Stimulated activated CD8-positive, alpha-beta memory T cell treated with anti-CD3 and anti-CD28 coated beads, Interleukin-4, amount 100 ng/mL, for 48 hours (primary cell): ENCODE measurements at places on chromosomes 16 and 17.
A peak's percentile ranks its signal among the peaks of the same experiment; 100 is the strongest.

- DNase-seq: no peak
Measured at GRCh38 chr17:77564278-77564920, 394.1 kb upstream of the TNRC6C start.

- DNase-seq: no peak
Measured at GRCh38 chr17:77894126-77894956, 64.2 kb upstream of the TNRC6C start.

DNA sequence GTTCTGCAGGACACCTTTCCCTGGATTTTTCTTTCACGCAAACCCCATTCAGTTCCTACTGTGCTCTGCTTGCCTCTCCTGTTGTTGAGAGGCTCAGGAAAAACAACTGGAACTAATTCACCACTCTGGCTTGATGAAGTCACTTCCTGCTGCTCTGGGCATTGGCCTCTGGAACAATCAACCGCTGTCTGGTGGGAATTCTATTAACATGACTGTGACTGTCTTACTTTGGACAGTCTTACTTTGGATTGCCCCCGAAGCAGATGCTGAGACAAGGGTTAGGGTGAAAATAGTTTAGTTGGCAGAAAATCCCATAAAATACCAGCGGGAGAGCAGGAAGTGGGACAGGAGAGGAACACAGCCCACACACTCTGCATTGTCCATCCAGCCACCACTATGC lies 90.0 kb upstream of the HSBP1 start:
- DNase-seq: no peak

GRCh38 chr17:35390156-35390555 lies 16.7 kb upstream of the SLFN11 start:
- no peak for DNase-seq

GRCh38 chr17:57331423-57331822 lies 75.1 kb downstream of the MSI2 start:
- no peak for DNase-seq

GRCh38 chr17:31568539-31568938 lies 177.1 kb downstream of the RAB11FIP4 start:
- no peak for DNase-seq

DNA sequence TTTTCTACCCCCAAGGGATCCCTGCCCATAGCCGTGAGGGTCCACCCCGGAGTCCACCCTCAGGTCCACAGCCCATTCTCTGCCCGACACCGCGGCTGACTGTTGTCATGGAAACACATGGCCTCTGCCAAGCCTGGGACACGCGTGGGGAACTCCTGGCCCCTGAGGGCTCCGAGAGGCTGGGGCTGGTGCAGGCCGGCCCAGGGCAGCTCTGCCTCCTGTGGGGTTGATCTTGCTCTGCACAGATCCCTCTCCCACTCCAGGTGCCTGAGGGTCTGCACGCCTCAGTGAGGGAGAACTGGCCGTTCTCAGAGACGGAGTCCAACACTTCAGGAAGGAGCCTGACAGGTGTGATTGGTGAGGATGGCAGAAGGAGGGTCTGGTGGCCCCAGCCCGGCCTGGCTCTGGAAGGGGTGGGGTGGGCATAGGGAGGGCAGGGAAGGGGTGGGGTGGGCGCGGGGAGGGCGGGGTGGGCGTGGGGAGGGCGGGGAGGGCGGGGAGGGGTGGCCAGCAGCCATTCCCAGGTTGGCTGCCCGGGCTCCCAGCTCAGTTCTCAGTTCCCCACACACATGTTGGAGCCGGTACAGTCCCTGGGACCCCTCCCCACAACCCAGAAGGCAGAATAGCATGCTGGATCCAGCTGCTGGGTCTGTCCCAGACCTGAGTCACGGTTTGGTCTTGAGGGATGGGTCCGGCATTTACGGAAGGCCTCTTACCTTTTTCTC lies 6.4 kb downstream of the MRPL28 start:
- DNase-seq: no peak

DNA sequence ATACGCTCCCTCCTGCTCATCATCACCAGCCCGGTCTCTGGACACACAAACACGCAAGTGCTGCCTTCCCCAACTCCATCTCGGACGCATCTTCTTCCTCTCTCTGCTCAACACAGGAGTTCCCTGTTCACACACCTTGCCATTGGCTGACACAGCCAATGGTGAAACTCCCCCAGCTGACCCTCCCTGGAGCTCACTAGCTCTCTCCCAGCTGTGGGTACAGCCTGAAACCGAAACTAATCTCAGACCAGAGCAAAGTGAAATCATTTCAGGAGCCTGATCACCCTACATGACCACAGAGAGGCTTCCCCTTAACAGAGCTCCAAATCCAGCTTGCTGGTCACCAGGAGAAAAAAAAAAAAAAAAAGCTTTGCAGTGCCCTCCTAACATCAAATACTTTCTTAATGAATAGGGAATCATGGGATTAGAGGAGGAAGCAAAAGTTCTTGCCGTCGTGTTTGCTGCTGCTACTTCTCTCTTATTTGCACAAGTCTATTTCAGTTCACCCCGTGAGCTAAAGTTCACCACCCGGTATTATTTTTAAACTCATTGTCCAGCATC lies 8.3 kb downstream of the CUEDC1 start:
- DNase-seq: no peak

- DNase-seq: no peak
Measured at GRCh38 chr17:77377710-77378235, 237.0 kb downstream of the SEC14L1 start.

- DNase-seq: no peak
Measured at GRCh38 chr16:22664132-22664531, 149.8 kb upstream of the HS3ST2 start.

DNA sequence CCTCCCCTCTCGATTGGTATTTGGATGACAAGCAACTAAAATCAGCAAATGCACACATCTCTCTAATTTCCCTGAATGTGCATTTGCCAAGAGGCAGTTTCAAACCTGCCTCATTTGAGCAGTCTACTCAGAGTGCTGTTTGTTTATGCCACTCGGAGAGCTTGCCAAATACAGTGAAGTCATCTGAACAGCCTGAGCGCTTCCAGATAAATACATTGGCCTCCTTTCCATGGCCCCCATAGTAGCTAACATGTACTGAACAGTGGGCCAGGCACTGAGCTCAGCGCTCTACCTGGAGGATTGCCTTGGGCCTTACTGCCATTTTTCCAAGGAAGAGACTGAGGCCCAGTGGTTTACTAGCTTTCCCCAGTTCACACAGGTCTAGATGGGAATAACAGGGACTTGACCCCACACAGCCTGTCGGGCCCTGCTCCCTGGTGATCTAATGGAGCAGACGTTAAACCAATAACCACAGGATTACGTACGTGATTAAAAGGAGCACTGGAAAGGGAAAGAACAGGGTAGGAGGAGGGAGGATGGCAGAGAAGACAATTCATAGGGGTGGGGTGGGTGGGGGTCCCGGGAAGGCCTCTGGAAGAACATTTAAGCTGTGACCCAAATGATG lies 18.7 kb upstream of the ANKRD40CL start:
- no peak for DNase-seq

GRCh38 chr17:49195751-49196150 lies 14.6 kb downstream of the GNGT2 start:
- no peak for DNase-seq

DNA sequence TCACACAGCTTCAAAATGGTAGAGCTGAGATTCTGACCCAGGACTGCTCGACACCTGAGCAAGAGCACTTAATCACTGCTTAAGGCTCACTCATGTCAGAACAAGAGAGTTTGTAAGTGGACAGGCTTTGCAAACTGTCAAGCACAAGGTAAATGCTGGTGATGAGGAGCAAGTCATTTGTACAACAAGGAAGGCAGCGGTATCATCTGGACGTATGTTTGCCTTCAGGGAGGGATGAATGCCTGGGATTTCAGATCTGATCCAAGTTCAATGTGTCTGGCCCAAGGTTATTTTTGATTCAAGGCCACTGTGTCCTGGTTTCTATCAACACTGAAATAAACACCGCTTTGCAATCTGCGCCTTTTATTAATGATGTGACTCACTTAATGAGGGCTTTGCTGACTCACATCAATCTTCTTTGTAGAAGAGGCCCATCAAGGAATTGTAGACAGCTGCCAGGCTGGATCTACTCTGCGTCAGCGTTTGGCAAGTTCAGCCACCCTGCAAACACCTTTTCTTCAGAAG lies 174.4 kb upstream of the HS3ST3A1 start:
- DNase-seq: no peak

DNA sequence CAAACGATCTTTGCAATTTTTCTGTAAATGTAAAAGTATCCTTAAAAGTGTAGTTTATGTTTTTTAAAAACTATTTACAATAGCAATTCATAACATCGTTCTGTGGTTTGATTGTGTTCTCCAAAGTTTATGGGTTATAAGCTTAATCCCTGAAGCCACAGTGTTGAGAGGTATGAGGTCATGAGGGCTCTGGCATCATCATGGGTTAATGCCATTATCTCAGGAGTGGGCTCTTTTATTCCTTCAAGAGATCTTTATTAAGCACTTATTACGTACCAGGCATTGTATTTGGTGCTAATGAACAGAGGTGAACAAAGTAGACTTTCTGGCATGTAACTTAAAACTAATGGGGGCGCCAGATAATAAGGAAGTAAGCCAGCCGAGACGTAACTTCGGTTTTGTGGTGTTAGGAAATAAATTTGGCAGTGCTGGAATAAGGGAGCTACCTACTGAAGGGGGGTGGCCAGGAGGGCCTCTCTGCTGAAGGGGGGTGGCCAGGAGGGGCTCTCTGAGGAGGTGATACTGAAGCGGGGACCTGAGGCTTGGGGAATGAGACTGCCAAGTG lies 158.1 kb downstream of the VPS53 start:
- no peak for DNase-seq

GRCh38 chr16:80948886-80949493 lies 57.7 kb downstream of the CMC2 start:
- DNase-seq: peak; percentile 79

- no peak for DNase-seq
Measured at GRCh38 chr16:27571433-27572326, 21.7 kb downstream of the KATNIP start.

GRCh38 chr16:19861133-19861532 lies 23.5 kb downstream of the GPRC5B start:
- DNase-seq: no peak

GRCh38 chr16:3173892-3174617 lies 13.9 kb upstream of the OR1F1 start:
- peak; percentile 82 for DNase-seq

DNA sequence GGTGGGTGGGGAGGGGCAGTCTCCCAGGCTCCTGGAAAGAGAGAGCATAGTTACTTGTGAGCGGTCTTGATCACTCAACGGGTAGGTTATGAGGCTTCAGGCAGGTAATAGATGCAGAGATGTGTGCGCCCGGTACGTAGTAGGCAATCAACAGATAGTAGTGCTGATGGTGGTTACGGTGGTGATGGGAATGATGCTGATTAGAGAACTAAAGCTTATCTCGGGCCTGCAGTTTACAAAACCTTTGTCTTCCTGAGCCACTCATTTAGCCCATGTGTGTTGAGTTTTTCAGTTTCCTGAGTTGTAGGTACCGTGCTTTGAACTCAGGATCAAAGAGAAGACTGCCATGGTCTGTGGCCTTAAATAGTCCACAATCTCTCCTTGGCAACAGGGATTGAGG lies 401.0 kb downstream of the SNX29 start:
- DNase-seq: no peak

DNA sequence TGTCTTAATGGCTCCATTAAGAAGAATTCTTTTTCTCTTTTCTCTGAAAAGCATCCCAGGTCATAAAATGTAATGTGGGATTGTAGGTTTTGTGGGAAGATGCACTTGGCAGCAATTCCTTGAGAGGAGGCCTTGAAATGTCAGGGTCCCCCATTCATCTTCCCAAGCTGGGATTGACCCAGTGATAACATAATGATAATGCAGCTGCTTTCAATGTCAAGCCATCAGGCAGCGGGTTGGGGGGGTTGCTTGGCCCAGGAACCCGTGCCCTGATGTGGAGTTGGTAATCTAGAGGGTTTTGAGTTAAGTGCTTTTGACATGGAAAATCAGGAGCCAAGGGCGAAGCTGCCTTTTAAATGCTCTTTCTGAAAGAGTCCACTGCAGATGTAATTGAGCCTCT lies 484.0 kb downstream of the WWOX start:
- DNase-seq: no peak

- DNase-seq: no peak
Measured at GRCh38 chr17:76432712-76433336, 20.1 kb downstream of the UBE2O start.
